ENCODE measurements at places on chromosomes 7 and 10.

DNA sequence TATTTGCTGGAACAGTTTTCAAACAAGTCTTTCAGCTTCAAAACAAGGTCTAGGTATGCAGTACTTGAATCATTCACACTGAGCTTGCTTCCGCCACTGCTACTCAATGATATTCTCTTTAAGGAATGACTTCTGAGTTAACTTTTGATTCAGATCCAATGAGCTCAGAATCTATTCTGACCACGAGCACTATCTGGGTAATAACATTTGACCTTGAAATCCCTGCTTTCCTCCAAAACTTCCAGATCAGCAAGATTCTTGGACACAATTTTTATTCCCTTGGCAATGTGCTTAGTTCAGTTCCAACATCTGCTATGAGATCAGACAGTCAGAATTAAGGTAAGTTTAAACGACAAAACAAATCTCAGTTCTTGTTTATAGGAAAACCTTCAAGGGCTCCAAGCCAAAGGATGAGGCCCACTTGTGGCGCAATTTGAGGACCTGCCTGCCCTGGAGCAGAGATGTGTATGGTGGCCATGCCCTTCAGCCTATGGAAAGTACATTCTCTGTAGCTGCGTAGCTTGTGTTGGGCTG lies 87.2 kb downstream of the RNF216 start:
- no peak for DNase-seq

- peak; percentile 32 for DNase-seq
Measured at GRCh38 chr10:34666008-34666704, 148.9 kb downstream of the PARD3 start.

DNA sequence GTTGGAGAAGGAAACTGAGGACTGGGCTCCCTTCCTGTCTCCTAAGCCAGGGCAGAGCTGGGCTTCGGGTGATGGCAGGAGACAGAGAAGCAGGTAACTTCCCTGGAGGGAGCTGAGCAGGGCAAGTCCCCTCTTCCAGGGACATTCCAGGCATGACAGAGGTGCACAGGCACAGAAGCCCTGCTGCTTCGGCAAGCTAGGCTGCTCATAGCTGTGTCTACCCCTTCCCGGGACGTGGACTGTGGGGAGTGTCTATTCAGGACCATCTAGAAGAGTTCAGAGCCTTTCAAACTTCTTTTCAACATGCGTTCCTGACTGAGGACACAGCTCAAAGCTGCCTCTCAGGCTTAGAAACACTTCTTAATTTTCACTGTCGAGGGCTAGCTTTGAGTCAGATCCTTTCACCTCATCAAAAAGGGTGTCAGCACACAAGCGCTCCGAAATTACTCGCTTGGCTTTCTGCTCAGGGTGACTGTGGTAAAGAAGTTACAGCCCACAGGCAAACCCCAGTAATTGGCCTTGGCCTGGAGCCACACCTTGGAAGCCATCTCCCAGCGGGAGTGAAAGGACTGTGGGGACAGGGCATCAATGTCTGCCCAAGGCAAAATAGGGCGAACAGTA lies 63.7 kb upstream of the STEAP1B start:
- no peak for DNase-seq

GRCh38 chr10:34826221-34826620 lies 11.1 kb upstream of the PARD3 start:
- no peak for DNase-seq

DNA sequence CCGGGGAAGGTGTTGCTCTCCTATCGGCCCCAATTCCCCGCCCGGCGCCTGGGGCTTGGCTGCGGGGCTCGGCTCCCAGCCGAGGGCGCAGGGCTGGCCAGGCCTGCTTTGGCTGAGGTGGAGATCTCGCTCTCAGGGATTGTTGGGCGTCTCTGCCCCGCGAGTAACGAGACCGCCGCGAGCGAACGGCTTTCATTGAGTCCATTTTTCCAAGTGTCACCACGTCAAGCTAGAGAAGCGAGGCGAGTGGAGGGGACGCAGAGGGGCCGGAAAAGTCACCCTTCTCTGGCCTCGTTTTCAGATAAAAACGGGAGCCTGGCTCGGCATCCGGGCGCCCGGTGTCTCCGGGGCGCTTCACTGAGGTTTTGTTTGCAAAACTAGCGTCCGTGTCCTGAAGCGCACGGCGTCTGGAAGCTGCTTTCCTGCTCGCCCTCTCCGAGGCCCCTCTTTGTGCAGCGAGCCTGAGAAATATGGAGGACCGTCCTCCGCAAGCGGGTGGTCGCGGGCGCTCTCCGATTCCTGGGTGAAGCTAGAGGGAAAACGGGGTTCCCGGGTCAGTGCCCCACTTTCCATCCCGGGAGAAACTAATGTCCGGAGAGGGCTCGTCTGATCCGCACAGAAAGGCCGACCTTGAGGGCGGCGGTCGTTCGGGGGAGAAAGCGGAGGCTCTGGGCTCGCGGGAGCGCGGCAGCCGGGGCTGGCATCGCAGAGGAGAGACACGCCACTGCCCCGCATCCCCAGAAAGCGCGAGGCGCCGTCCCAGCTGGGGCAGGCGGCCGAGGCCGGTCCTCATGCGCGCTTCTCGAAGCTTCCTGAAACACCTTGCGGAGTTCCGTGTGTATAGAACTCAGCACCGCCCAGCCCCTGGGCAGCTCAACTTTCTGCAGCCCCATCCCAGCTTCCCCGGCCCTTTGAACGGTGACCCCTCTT lies 3.5 kb upstream of the EN2 start:
- no peak for DNase-seq

Measured in NCI-H1436 (cell line).